ENCODE measurements at places on chromosomes 6 and 20.
A peak's percentile ranks its signal among the peaks of the same experiment; 100 is the strongest.

- DNase-seq = no peak
These were observed 89.2 kb upstream of the EXOC2 start for GRCh38 chr6:782141-782540.

GRCh38 chr6:9515633-9516606 lies 899.0 kb downstream of the TFAP2A start:
- DNase-seq = no peak

DNA sequence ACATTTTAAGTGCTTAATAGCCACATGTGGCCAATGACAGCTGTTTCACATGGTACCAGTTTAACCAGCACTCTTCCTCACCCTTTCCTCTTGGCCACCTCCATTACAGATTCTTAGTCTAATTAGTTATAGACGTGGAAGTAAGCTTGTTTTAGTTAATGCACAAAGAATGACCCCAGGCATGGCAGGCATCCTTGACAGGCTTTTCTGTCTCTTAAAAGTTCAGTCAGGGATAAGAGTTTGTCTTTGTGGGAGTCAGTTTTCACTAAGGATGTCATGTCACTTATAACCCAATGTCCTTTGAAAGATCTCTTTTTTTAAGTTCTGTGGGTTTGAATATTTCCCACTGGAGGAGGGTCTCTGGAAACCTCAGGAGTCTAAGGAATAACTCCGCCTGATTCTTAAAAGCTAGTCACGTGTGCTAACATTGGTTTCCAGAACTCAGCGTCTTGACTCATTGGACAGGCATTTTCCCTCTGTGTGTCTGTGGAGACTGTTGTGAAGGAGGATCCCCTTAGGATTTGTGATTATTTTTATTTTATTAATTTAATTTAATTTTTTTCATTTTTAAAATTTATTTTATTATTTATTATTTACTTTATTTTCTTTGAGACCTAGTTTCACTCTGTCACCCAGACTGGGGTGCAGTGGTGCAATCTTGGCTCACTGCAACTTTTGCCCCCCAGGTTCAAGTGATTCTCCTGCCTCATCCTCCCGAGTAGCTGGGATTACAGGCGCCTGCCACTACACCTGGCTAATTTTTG lies 171.4 kb downstream of the ZFAND3 start:
- no peak for DNase-seq

DNA sequence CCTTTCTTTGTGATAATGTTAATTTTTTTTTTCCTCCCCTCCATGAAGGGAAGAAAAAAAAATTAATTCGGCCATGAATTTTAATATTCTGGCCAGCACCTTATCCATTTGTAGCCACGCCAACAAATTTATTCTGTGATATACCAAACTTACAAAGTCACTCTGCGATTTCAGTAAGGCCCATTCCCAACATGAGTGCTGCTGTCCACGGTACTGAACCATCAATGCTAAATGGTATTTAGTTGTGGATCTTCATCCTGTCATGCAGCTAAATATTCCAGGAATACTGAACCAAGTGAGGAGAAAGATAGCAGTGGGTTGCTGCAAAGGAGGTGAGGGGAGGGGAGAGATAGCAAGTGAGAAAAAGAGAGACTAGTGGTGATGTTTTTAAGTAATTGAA lies 19.5 kb upstream of the RSPH4A start:
- no peak for DNase-seq

GRCh38 chr20:45337367-45338120 lies 10.7 kb downstream of the SDC4 start:
- DNase-seq = no peak

GRCh38 chr6:163738304-163738703 lies 323.8 kb downstream of the QKI start:
- peak; percentile 10 for DNase-seq

DNA sequence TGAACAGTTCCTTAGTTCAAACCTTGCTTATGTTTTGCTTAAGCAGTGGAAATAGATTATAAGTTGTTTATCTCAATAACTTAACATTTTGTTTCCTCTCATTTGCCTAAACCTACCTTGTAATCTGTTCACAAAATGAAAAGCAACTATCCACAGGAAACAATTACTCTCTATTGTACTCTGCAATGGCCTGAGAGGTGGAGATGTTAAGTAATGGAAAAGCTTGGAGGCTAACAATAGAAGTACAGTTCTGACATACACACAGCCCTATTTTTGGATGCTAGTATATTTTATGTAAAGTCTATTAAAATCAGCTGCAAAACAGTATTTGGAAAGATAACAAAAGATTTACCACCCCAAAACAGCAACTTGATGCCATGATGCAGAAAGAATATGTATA lies 82.1 kb downstream of the TINAG start:
- no peak for DNase-seq

DNA sequence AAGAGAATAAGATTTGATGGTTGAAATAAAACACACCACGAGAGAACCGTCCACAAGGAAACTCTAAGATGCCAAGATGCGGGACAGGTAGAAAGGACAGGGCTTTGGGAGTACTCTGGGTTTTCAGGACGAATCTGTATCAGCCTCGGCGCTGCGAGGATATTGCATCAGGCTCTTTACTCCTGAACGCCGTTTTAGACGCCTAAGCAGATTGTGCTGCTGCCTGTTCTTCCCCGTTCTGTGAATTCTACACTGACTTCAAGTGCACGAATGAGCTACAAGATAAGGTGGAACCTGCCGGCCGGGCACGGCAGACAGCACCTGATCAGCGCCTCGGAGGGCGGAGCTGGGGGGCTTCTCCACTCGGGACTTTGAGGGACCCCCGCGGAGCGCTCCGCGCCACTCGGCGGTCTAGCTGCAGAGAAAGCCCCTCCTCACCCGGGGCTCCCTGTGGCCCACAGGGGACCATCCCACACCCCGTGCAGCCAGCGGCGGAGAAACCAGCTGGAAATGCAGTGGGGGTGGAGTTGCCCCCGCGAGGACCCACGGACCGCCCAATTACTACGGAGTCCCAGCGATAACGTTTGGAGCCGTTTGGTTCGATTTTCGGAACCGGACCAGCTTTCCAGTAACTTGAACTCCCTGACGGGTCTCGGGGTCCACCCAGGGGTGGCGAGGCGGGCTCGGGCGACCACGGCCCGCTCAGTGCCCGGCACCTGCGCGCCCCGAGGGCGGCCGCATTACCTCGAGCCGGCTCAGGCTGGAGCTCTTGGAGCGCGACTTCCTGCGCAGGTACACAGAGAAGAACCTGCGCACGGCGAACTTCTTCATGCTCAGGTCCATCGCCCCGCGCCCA lies 646 bp downstream of the RPS6KA2 start:
- peak; percentile 52 for DNase-seq

- DNase-seq = no peak
These were observed 37.5 kb upstream of the BEND3 start for GRCh38 chr6:107152638-107153430.

GRCh38 chr6:154410619-154411072 lies 54.0 kb upstream of the IPCEF1 start:
- peak; percentile 77 for DNase-seq

DNA sequence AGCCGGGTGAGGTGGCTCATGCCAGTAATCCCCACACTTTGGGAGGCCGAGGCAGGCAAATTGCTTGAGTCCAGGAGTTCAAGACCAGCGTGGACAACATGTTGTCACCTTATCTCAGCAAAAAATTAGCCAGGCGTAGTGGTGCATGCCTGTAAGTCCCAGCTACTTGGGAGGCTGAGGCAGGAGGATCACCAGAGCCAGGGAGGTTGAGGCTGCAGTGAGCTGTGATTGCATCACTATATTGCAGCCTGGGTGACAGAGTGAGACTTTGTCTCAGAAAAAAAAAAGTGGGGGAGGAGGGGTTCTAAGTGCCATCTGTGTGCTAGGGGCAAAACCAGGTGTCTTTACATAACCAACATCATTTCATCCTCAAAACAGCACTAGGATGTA lies 48.3 kb downstream of the CDK5RAP1 start:
- no peak for DNase-seq

DNA sequence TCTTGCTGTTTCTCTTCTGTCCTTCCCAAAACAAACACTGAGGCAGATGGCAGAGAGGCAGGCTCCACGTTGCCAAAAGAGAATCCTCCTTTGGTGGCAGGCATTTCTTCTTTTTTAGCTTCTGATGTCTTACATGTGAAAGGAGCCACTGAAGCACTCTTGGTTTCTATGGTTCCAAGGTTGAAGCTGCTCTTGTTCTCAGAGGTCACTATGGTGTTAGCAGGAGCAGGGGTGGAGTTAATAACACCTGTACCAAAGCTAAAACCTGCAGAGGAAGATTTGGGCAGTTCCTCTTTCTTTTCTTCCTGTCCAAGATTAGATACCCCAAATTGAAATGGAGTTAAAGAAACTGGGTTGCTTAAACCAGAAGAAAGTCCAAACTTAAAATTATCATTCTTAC lies 28.8 kb downstream of the FAM8A1 start:
- no peak for DNase-seq

DNA sequence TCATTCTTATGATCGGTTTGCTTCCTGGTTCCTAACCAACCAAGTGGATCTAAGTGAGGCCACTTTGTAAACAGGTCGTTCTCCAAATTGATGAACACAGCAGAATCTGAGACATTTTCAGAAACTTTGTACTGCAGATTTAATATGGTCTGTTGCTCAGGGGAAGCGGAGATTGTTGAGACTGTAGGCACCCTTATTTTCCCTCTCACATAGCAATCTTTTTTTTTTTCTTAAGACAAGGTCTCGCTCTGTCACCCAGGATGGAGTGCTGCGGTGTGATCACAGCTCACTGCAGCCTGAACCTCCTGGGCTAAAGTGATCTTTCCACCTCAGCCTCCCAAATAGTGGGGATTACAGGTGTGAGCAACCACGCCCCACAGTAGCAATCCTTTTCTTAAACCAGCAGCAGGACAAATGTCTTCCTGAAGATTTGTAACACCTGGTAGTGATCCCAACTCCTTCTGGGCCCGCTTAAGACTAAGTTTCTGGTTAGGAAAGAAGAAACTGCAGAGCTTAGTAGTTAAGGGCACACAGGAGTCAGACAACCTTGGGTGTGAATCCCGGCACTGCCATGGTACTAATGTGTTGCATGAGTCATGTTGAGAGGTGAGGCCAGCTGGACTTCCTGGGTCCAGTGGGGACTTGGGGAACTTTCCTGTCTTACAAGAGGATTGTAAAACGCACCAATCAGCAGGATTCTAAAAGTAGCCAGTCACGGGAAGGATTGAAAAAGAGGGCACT lies 48.4 kb upstream of the EZR start:
- DNase-seq = no peak

- no peak for DNase-seq
These were observed 49.5 kb downstream of the TRIM38 start for GRCh38 chr6:26012061-26012460.

- no peak for DNase-seq
These were observed 604.4 kb upstream of the NOX3 start for GRCh38 chr6:156060013-156060412.

- no peak for DNase-seq
These were observed 8.4 kb downstream of the CD40 start for GRCh38 chr20:46126440-46127056.

DNA sequence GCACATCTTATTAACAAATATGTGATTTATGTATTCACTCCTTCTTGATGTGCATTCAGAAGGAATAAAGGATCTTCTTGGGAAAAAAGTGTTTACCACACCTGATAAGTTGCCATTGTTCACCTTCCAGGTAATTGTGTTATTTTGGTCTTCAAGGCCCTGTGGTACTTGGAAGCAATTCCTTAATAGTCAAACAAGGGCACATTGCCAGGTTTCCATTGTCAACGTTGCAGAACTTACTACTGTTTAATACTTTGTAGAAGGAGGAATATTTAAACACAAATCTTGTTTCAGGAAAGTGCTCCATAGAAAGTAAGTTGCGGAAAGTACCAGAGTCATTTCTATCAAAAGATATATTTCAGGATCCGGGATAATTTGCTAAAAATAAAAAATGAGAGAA lies 129.5 kb upstream of the SGK1 start:
- DNase-seq = no peak

DNA sequence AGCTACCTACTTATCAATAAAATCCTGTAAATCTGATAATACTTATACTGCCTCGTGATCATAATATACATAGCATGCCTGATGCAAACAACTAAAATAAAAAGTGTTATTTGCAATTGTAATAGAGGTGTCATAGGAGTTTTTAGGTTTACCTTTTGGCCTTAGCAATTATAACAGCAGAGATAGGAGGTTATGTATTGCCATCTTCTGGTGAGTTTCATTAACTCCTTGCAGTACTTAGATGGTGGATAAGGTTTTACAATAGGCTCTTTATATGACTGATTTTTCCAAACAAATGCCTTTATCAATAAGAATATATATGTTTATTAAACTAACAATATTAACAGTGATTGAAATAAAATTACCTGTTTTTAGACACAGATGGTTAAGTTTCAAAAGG lies 27.8 kb upstream of the MYCT1 start:
- DNase-seq = no peak

GRCh38 chr6:36973647-36974046 lies 12.3 kb downstream of the MTCH1 start:
- DNase-seq = no peak
